Tibial nerve (tissue), 4 donors: ENCODE measurements at places on chromosomes 13 and 19. TPM values are rescaled to one million over a fixed set of nuclear protein-coding genes. Genes with fewer than 3 reads are reported as not detected.

- peak; percentile 67 for DNase-seq
Measured at GRCh38 chr19:18401580-18402112, 4.2 kb upstream of the LRRC25 start.

DNA sequence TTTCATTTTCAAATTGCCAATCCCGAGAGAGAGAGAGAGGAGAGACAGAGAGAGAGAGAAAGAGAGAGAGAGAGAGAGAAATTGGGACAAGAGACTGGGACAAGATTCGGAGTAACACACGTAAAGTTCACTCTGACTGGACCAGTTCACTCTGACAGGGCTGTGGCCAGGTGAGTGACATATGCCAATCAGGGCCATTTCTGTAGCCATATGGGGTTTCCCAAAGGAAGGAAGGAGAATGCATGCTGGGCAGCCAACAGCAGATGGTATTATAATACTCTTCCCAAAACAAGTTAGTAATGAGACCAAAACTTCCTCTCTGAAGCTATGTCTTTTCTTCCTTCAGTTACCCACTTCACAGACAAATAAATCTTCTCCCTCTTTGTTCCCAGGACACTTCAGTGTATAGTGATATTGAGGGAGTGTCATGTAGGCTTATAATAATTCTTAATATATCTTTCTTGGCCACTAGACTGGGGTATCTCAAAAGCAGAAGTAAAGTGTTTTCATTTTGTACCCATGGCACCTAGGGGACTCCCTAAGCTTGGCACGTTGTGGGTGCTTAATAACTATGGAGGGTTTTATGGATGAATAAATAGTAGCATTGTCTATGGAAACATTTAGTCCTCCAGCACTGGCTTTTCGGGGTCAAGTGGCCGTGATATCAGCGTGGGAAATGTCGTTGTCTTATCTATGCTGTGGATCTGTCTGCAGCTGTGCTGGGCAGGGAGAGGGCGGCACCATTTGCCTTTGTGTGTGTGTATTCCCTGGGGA, 51.6 kb downstream of the SERP2 start:
- no peak for DNase-seq

GRCh38 chr13:86282442-86282841, 483.2 kb upstream of the SLITRK6 start:
- DNase-seq: no peak

GRCh38 chr13:71727662-71728061, 139.3 kb downstream of the DACH1 start:
- DNase-seq: no peak

- no peak for DNase-seq
Measured at GRCh38 chr13:52454459-52454819, 839 bp upstream of the CKAP2 start.

- DNase-seq: peak; percentile 71
Measured at GRCh38 chr13:43307921-43308433, 284.6 kb downstream of the DNAJC15 start.

DNA sequence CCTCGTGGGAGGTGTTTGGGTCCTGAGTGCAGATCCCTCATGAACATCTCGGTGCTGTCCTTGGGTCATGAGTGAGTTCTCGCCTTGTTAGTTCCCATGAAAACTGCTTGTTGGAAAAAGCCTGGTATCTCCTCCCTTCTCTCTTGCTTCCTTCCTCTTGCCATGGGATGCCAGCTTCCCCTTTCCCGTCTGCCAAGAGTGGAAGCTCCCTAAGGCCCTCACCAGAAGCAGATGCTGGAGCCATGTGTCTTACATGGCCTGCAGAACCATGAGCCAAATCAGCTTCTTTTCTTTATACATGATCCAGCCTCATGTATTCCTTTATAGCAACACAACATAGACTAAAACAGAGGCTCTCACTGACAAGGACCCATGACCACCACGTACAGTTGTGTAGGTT, 8.2 kb downstream of the ADGRE2 start:
- no peak for DNase-seq

DNA sequence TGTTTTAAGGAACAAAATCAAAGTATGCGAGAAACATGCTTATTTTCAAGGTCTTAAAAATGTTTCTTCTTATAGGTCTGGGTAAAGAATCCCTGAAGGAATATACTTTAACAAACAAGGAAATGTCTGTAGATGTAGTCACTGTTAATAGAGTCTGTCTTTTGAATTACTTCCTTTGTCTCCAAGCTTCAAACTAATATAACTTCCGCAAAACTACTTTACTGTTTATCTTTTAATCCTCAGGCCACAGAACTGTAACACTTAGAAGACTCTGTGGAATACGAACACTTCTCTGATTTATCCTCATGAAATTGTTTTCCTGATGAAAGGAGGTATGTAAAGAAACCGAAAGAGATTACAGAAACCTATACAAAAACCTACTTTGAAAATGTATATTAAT, 316.0 kb downstream of the PCDH9 start:
- no peak for DNase-seq

IFI30 gene
- total RNA-seq: 33.7 TPM
